Activated T-cell treated with anti-CD3 and anti-CD28 coated beads, Interleukin-2, amount 50 U/mL, for 72 hours (primary cell): ENCODE measurements at places on chromosomes 5 and 9. TPM values are rescaled to one million over a fixed set of nuclear protein-coding genes. Genes with fewer than 3 reads are reported as not detected.

DNA sequence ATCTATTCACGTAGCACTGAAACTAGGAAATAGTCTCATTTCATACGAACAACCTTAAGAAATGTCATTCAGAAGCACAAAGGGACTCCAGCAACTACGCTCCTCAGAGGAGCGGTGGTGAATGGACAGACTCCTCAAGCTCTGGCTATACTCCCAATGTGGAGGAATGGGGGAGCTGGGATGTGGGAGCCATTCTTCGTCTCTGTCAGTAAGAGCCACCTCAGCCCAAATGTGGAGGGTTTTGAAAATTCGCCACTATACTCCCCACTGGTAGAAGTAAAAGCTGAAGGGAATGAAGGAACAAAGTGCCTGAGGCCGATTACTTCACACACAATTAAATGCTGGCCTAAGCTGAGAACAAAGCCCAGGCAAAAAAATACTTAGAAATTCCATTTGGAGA lies 96.3 kb downstream of the ADAMTS12 start:
- no peak for DNase-seq
- H3K4me1 ChIP-seq, result no peaks in the 10 kb centered on the region
- H3K27me3 ChIP-seq, result no peaks in the 10 kb centered on the region
- no peaks in the 10 kb centered on the region for H3K36me3 ChIP-seq

- DNase-seq, result no peak
- no peak overlapping the region for H3K27ac ChIP-seq
Measured at GRCh38 chr5:71783891-71784290, 64.8 kb downstream of the CARTPT start.

DNA sequence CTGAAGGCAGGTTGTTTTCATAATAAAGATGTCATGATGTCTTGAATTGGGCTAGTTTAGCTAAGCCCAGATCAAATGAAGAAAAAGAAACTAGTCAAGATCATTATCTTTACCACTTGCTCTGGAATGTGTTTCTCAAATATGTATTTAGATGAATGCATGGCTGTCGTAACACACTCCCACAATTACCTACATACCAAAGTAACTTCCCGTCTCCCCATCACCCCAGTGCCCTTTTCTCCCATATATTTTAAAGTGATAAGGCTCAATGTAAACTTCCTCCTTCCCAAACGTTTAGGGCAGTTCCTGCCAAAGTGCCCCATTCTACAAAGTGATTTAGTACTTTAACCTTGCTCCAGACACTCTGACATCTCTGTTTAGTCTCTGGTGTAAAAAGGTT lies 61.4 kb downstream of the SLC1A3 start:
- no peak overlapping the region for H3K4me3 ChIP-seq
- no peaks in the 10 kb centered on the region for H3K4me1 ChIP-seq
- H3K36me3 ChIP-seq, result no peaks in the 10 kb centered on the region

DNA sequence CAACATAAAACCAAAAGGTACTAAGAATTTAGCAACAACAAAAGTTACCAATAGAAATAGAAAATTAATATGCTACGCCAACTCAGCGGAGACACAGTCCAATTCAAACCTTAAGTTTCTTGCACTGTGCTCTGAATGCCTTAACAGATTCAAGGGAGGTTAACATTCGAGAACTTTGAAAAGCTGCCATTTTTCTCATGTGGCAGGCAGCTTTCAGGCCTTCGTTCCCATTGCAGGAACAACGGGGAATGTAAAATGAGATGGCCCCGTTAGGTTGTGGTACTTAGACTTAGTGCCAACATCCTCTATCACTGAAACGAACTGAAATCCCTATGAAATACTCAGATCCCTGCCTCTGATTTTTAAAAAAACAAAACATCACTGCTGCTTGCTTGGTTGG lies 22.4 kb downstream of the FNBP1 start:
- H3K4me3 ChIP-seq, result peak overlapping the region; percentile 84
- H3K27me3 ChIP-seq, result no peaks in the 10 kb centered on the region
- H3K36me3 ChIP-seq, result peaks cover 27% of the 10 kb centered on the region
- peaks cover 95% of the 10 kb centered on the region for H3K4me1 ChIP-seq
- no peak for DNase-seq

DNA sequence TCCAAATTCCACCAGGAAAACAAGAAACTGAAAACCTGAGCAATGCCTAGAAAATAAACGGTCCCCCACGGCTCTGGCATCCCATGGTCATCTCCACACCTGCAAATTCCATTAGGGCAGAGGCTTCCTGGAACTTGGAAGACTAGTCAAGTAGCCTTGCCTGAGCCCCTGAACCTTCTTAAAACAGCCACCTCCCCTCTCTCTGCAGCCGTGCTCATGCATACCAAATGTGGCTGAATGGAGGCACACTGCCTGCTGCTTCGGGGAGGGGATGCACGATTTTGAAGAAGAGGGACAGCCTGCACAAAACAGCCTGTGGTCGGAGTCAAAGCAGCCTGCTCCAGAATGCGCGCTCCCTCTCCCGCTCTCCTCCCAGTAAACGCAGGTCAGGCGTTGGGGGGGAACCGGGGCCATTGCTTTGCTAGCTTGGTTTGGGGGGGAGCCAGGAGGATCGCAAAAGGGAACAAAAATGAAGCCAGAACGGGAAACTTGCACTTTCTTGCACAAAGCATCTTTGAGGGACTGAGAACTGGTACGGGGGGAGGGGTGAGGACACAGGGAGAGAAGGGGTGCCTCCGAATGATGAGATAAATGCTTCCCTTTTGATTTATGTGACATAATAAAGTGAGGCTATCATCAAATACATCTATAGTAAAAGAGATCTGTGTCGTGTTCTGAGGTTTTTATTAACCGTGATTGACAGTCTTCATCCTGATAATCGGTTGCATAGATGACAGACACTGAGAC lies at the start of gene TRPM3:
Gene TRPM3 (minus strand): TSS at position 347 of the 747 bp plus-strand sequence. CDS start 267 bp downstream, at position 80.
- no peaks in the 10 kb centered on the region for H3K36me3 ChIP-seq
- peaks cover 6% of the 10 kb centered on the region for H3K27me3 ChIP-seq
- no peaks in the 10 kb centered on the region for H3K4me1 ChIP-seq
- no peak for DNase-seq
- H3K27ac ChIP-seq, result no peak within 1 kb of the TSS
- H3K4me3 ChIP-seq, result no peak within 1 kb of the TSS

DNA sequence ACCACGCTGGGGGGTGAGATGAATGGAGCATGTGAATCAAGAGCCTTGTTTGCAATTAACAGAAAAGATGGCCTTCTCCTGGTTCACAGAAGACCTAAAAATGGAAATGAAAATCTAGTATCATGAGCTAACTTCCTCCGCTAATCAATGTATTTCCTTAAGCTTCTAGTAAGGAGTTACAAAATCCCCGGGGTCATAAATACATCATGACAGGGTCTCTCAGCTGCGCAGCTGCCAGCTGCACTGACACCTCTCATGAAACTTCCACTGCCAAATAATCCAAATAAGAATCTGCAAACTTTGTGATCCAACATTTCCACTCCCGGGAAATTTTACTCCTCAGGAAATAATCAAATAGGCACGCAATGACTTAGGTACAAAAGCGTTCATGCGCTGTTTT lies 11.9 kb downstream of the MYO10 start:
- no peaks in the 10 kb centered on the region for H3K36me3 ChIP-seq
- H3K27ac ChIP-seq, result no peak overlapping the region

DNA sequence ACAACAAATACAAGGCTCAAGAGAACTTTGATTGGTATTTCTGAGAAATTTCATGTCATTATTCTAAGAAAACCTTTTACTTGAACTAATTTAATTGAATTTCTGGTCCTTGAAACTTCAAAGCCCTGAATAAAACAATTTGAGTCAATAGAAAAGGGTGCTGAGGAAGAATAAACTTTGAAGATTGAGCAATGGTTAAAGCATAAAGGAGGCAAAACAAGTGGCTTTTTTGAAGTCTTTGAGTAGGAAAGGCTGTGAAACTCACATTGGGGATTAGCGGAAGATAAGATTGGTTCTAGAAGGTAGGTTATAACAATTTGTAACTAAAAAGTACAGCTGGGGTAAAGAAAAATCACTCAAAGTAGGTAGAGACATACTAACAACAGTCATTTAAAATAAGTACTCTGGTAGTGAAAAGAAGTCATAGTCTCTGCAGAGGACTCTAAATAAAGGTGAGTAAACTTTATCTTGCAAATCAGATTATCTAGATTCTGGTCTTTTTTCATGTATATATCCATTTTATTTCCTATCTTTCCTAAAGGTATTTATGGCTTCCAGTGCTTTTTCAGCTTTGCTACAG lies 6.4 kb upstream of the PLPP1 start:
- peaks cover 48% of the 10 kb centered on the region for H3K4me1 ChIP-seq
- DNase-seq, result no peak
- no peaks in the 10 kb centered on the region for H3K36me3 ChIP-seq
- H3K27me3 ChIP-seq, result no peaks in the 10 kb centered on the region
- H3K4me3 ChIP-seq, result peak overlapping the region; percentile 25

DNA sequence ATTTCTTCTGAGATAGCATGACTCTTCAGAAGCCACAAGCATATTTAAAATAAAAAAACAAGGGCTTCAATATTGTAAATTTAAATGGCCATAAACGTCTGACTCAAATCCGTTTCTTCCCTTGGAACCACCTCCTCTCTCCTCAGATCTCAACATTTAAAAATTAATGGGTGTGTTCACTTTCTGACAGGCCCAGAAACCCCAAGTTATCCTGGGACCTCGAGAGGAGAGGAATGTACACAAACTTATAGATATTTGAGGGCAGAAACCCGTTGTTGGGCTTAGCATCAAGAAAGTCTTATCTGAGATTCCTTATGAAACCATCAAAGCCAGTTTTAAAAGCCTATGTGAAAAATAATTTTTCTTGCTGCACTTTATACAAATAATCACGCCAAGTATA lies 29.2 kb downstream of the MLLT3 start:
- DNase-seq, result no peak
- H3K4me3 ChIP-seq, result no peak overlapping the region
- peaks cover 4% of the 10 kb centered on the region for H3K36me3 ChIP-seq
- peaks cover 61% of the 10 kb centered on the region for H3K4me1 ChIP-seq
- no peak overlapping the region for H3K27ac ChIP-seq
- H3K27me3 ChIP-seq, result no peaks in the 10 kb centered on the region

- H3K36me3 ChIP-seq, result no peaks in the 10 kb centered on the region
- H3K4me3 ChIP-seq, result no peak overlapping the region
- H3K27me3 ChIP-seq, result no peaks in the 10 kb centered on the region
Measured at GRCh38 chr5:115941051-115941675, 21.1 kb upstream of the LVRN start.

DNA sequence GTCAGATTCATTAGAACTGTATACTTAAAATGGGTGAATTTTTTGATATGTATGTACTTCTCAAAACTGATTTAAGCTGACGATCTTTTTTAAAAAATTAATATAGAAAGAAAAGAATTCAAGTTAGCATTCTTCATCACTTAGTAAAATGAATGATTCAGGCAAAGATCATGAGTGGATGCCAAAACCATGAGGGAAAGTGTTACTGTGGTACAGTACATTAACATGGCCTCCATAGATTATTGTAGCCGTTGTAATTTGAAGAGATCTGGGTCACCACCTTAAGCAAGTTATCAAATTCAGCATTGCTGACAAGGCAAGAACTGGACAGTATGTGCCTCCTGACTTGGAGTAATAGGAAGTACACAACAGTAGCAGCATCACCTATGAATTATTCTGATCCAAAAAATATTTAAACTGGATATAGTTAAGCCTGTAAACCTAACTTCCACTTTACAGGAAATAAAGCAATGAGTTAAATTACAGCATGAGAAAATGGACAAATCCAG lies 29.7 kb downstream of the C9orf85 start:
- H3K27ac ChIP-seq, result no peak overlapping the region
- no peak overlapping the region for H3K4me3 ChIP-seq
- no peaks in the 10 kb centered on the region for H3K27me3 ChIP-seq
- DNase-seq, result no peak
- no peaks in the 10 kb centered on the region for H3K36me3 ChIP-seq
- H3K4me1 ChIP-seq, result peaks cover 6% of the 10 kb centered on the region

Gene FGF10
- total RNA-seq, result not detected

Gene PCDHGA9
- total RNA-seq, result 0.10 TPM

Gene IFNB1
- 0.58 TPM for total RNA-seq
